IPS DF 19.7 (cell line): ENCODE measurements at places on chromosomes 1 and 21.

- no peak for DNase-seq
Observed at GRCh38 chr1:99527078-99527477, 118.8 kb upstream of the PALMD start.

DNA sequence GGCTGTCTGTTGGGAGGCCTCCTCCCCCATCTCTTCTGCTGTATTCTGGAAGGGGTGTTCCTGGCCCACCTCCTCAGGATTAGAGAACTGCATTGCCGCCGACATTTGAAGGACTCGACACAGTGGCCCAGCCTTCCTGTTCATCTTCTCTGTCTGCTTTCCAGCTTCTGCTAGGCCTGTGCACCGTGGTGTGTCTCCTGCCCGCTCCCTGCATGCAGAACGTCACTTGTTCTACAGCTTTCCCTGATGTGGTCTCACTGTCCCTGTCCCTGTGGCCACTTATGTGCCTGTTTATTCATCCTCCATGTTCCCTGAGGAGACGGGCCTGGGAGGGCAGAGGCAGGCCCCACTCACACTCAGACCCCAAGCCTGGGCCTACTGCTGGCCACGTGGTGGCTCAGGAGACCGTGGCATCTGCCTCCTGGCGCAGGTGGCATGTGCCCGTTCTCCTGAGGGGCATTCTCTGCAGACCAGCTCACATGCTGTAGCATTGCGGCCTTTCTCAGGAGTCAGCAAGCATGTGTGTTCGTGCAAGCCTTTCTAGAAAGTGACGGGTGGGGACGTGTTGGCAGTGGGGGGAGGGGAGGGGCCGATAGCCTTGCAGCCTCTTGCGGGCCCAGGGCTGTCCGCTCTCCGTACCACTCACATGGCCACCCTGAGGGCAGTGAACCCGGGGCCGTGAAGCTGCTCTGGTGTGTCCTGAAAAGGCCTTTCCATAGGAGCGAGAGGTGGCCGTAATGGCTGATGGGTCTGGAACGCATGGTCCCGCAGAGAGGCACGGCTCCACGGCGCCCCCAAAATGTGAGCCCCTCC, 35.9 kb downstream of the POFUT2 start:
- no peak for DNase-seq

DNA sequence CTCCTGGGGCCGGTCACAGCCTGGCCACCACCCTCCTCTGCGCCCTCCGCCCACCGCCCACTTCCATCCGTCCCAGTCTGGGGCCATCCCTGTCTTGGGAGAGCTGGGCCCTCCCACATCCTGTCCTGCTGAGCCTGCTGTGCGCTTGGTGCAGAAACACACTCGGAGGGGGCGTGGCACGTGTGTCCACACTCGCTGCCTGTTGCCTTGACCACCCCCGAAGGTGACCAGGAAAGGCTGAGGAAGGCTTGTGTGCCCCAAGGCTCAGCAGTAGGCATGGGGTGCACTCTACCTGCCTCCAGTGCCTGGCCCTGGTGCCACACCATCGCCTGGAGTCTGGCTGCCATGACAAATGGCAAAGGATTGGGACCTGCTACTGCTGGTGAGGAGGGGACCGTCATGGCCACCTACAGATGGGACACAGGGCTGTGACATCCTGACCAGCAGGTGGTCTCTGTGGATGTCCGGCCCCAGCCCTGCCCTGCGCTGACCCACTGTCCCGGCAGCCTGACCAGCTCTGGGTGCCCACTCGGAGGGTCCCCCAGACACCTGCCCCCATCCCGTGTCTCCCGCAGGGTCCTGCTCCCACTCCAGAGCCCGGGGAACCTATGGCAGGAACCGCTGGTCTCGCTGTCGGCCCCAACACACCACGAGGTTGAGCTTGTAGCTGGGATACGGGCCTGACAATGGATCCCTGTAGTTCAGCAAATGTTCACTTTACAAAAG, 23.2 kb upstream of the PTTG1IP start:
- no peak for DNase-seq

DNA sequence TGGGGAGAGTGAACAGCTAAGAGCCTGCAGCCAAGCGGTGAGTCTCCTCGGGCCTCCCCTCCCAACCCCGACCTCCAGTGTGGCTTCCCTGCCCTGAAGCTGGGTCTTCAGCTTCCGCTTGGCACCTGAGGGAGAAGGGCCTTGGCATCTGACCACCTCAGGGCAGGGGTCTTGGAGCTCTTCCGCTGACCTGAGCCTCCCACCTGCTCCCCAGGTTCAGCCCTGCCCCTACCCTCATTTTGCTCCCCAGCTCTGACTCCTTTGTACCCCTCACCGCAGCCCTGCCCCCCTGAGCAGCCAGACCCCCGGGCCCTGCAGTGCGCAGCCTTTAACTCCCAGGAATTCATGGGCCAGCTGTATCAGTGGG, 4.9 kb downstream of the ADAMTSL4 start:
- DNase-seq = no peak

- no peak for DNase-seq
Observed at GRCh38 chr1:234979296-234980279, 149.0 kb downstream of the TOMM20 start.

DNA sequence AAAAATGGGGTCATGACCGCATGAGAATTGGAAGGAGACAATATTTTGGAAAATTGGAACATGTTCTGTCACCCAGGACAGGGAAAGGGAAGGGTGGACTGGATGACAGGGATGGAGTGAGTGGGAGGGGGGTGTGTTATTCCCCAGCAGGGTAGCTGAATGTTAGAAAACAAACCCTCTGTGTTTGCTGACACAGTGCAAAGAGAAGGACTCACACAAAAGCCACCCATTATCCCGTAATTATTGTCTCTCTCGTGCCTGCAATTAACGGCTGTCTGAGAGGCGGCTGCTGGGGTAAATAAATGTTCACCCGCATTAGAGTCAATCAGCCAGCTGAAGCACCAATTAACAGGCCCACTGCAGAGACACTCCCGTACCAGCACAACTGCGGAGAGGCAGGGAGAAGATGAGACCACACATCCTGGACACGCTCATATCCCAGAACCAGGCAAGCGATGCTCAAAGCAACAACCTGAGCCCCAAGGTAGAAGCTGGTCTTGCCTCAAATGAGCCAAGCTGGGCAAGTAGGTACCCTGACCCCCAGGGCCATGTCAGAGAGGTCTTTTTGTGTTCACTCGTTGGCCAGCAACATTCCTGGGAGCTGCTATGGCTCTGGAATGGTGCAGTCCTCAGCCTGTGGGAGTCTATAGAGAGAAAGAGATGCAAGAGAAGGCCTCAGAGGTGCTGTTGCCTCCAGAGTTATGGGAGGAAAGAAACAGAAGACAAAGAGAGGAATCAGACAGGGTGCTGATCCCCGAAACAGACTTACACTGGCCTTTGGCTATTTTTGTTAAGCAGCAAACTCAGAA, 19.4 kb downstream of the PLEKHA6 start:
- DNase-seq = no peak

GRCh38 chr1:229186373-229187056, 84.4 kb upstream of the RAB4A start:
- no peak for DNase-seq

DNA sequence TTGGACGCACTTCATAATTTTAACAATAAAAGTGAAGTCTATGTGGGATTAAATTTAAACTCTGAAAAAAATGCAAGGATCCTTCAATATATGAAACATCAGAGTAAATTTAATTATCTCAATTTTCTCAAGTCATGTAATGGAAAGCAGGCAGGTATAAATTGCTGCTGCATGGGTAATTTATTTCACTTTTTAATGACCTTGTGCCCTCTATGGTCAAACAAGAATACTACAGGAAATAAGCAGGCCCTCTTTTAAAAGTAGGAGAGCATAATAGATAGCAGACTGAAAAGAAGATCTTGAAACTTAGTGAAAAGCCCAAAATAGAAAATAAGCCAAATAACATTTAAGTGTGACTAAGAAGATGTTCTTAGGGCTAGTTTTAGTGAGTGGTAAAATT, 22.9 kb downstream of the BCAS2 start:
- no peak for DNase-seq

GRCh38 chr21:46124083-46124925, 26.4 kb downstream of the COL6A2 start:
- no peak for DNase-seq

GRCh38 chr1:202967684-202968281, 726 bp upstream of the CYB5R1 start:
- DNase-seq = no peak

- no peak for DNase-seq
Observed at GRCh38 chr1:234469376-234469775, 9.6 kb downstream of the TARBP1 start.

GRCh38 chr1:40951943-40952743, 27.4 kb upstream of the CTPS1 start:
- no peak for DNase-seq

DNA sequence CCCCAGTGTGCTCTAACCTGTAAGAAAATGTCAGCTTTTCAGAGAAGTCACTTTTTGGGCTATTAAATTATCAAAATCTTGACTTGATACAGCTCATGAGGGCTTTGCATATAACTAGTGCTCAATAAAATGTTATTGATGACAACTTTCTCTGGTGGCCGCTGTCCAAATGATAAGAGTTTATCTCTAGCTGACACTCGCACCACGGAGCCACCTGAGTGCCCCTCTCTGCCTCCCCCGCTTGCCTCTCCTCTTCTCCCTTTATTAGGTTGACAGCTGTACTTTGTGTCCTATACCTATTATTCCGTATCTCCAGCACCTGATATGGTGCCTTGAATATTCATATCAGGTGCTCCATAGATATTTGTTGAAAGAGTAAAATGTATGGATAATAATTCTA, 82.8 kb downstream of the PHTF1 start:
- DNase-seq = no peak

DNA sequence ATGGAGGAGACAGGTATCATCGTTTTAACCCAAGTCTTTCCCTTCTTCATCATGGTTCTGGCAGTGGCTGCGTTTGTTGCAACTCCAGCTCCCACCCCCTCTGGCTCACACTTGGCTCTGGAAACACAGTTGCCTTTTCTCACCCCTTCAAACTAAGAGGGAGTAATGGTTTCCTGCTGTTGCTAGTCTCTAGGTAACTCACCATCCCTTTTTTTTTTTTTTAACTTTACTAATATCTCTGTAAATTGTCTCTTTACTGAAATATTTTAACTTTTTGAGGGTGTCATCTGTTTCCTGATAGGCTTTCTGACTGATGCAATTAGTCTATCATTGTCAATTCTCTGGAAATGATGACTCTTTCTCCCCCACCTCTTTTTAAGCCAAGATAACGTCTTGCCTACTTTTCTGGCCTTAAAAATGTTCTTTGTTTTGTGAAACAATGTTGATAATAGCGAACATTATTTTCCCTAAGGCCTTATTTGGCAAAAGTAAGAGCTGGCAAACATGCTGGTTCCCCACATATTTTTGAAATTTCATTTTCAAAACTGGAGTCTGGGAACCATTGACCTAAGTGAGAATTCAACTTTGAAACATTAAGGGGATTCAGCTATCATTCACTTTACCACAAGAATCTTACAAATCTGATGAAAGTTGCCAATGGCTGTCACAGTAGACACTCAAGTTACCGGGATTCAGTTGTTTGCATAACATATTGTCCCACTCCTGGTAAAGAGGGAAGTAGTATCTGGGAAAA, 85.3 kb downstream of the LEPR start:
- no peak for DNase-seq

- peak; percentile 15 for DNase-seq
Observed at GRCh38 chr1:77282187-77282865, 507 bp downstream of the AK5 start.

DNA sequence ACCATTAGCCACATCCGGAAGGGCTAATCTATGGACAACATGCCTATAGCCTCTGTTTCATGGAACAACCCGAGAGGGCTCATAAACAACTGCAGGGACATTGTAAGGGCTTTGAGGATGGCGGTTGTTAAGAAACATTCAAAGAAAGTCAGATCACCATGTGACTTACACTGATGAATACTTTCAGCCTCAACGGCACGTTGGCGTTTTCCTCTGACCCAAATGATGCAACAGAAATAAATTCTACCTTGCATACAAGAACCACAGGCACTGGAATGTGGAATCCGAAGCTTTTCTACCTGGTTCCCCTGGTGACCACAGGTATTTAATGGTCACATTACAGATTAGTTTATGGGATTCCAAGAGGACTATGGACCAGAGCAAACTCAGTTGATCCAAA, 107.0 kb downstream of the CLIC6 start:
- DNase-seq = no peak

- no peak for DNase-seq
Observed at GRCh38 chr1:208145167-208145566, 99.0 kb downstream of the PLXNA2 start.

- no peak for DNase-seq
Observed at GRCh38 chr1:1613509-1614082, 1.7 kb upstream of the MIB2 start.

- DNase-seq = no peak
Observed at GRCh38 chr1:109687641-109688499, at the start of gene GSTM1. GSTM1 (plus strand) TSS chr1:109687817; CDS start chr1:109687874, 57 bp downstream.

GRCh38 chr1:157025385-157025784, 20.2 kb downstream of the ARHGEF11 start:
- DNase-seq = no peak

DNA sequence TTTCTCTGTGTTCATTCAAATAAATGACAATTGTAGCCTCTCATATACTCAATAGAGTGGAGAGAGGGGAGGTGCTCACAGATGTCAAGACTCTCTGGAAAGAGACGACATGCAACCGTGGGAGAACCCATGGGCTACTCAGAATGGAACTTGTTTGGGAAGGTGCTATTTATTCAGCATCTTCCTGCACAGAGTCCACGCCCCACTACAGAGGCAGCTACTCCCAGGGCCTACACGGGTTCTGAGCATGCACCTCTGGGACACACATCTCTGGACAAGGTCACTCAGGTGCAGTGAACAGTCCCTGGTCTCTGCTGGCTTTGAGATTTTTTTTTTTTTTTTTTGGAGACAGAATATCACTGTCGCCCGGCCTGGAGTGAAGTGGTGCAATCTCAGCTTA, 64.1 kb downstream of the NID1 start:
- no peak for DNase-seq

GRCh38 chr1:119467857-119468668, 38.9 kb upstream of the HSD3B1 start:
- no peak for DNase-seq

DNA sequence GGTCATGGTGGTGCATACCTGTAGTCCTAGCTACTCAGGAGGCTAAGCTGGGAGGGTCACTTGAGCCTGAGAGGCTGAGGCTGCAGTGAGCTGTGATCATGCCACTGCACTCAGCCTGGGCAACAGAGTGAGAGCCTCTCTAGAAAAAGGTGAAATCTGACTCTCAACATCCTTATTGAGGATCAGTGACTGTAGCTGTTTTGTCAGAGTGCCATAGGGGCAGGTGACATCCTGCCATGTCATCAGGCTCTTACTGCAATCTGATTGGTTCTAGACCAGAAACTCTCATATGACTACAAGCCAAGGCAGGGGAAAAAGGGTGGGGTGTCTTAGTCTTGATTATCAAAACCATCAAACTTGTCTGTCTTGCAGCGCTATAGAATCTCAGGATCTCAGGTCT, 62.8 kb upstream of the NGF start:
- no peak for DNase-seq

DNA sequence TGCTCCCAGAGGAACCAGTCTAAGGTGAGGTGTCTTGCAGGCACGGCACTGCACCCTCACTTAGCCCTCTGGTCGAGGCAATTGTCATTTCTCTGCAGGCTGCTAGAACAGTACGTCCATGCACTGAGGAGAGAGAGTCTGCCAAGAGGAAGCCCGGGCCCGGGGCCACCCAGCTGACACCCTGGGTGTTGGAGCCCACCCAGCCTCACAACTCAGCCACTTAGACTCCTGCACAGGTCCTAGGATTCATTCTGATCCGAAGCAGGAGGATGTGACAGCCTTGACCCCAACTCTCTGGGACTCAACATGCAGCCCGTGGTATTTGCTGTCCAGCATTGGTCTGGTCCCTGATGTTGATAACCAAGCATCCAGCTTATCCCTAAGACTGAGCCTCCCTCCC, 111.9 kb downstream of the ADSS2 start:
- no peak for DNase-seq

- no peak for DNase-seq
Observed at GRCh38 chr1:209651138-209651587, 1.1 kb downstream of the LAMB3 start.
